Activated CD8-positive, alpha-beta memory T cell treated with anti-CD3 and anti-CD28 coated beads for 4 hours (primary cell): ENCODE measurements at places on chromosomes 16 and 17.

GRCh38 chr17:75338335-75338734, 49.1 kb upstream of the SLC25A19 start:
- no peak for DNase-seq

- no peak for DNase-seq
These were observed 41.7 kb upstream of the MGAT5B start for GRCh38 chr17:76826330-76827068.

GRCh38 chr16:82242201-82242600, 72.2 kb upstream of the MPHOSPH6 start:
- DNase-seq: no peak

DNA sequence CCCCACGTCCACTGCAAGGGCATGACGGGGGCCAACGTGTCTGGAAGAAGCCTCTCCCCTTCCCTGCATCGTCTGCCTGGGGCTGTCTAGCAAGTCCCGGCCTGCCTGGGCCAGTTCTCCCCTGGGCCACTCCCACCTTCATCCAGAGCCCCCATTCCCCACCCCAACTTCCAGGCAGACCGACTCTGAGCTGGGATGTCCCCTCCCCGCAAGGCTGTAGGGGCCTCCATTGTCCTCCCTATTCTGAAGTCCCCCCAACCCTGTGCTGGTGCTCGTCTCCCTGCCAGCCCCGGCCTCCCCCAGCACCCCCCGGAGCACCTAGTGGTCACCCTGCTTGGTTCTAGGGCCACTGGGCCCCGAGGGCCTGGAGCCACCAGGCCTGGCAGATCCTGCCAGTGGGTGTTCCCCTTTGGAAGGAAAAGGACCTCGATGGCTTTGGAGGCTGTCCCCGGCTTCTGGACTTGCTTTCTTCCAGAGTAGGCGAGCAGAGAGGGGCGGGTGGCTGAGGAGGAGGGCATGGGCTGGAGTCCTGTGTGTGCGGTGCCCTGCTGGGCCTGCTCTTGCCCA, 4.8 kb downstream of the GLIS2 start:
- DNase-seq: no peak

GRCh38 chr16:23504076-23504452, 6.2 kb downstream of the GGA2 start:
- no peak for DNase-seq
